ENCODE measurements at places on chromosomes 7 and 10.

DNA sequence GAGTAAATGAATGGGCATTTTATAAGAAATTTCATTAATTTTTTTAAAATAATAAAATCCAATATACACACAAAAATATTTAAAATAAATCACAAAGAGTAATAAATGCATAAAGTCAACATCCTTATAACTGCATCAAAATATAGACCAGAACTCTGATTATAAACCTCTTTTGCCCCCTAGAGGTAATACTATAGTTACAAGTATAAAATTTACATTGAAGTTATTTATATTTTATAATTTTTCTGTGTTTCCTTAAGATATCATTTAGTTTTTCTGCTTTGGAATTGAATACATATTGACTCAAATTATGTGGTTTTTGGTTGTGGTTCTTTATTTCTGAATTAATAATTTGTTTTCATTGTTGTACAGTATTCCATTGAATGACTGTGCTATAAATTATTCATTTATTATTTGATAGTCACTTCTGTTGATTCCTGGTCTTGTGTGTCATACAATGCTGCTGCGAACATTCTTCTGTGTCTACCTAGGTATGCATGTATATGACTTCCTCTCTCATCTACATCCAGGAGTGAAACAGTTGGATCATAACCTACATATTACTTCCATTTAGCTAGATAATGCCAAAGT, 673.6 kb downstream of the IPMK start:
- no peak for DNase-seq

- no peak for DNase-seq
These were observed 62.1 kb upstream of the SHH start for GRCh38 chr7:155874411-155874810.

GRCh38 chr10:95445837-95446486, 115.2 kb downstream of the SORBS1 start:
- peak; percentile 84 for DNase-seq

DNA sequence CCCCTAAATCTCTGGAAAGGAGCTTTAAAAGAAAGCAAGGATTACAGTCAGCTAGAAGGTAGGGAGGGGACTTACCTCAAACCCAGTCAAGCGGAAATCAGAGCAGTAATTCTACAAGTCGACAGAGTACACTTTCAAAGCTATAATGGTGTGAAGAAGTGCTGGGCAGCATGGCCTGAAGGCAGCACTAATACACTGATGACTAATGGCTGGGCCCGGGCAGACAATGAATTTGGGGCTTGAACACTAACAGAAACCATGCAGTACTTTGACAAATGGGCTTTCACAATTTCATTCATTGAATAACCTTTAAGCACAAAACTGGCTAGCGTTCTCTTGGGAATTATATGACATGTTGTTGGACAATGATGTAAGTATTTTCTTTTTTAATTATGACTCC, 4.7 kb downstream of the GLI3 start:
- peak; percentile 70 for DNase-seq

DNA sequence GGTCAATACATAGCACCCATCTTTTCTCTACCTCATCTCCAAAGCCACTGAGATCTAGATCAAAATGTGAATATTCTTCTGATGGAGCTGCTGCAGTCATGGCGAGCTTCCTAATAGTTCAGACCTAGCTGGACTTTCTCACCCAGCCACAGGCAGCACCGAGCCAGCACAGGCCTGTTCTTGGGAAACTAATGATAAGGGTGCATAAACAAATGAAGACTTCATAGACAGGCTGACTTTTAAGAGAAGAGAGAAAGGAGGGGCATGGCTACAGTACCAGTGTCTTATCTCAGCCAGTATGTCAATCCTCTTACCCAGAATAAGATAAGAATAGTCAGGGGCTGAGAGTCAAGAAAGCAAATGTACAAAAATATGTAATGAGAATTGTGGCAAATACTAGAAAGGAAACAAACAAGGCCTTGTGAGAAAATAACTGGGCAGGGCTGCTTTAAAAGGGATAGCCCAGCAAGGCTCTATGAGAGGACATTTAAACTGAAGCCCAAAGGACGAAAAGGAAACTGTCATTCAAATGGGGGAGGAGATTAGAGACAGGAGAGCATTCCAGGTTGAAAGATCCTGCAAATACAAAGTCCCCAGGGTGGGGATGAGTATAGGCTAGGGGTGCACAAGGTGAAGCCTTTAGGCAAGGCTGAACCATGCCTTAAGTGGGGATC, 21.8 kb upstream of the CDK14 start:
- DNase-seq, result no peak

All from fibroblast of skin of scalp (primary cell).